ENCODE measurements at places on chromosomes 6 and 20.

GRCh38 chr20:20953738-20954618, 152.2 kb downstream of the LINC00237 start:
- DNase-seq = no peak

DNA sequence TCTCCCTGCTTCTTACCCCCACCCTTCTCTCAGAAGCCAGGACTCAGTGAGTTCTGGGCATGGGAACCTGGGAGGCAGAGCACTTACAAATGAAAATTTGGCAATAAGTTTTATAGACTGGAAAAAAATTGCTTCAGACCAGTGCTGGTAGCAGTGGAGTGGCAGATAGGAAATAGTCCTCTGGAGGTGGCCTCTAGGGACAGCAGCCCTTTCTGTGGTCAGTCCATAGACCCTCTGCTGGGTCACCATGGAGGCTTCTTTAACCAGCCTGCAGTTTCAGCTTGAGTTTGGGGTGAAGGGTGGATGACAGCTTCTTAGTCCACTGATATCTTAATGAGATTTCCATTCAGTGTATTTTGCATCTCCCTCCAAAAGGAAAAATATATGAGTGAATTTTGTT, 179.1 kb downstream of the ARID1B start:
- DNase-seq = no peak

DNA sequence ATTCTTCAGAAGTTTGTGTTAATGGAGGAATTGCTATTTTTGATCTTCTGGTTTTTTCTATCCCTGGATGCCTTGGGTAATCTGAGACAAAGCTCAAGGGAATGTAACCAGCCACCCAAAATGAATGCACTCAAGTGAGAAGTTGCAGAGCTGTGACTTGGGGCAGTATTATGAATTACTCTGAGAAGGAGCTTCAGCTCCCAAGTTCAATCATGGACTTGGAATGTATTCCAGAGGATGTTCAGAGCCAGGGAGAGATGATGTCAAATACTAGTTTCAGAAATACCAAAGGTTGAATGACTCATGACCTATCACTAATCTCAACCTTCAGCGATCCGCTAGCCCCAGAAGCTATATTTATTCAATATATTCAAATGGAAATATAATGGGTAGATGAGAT, 375.2 kb upstream of the PLCB4 start:
- DNase-seq = no peak

DNA sequence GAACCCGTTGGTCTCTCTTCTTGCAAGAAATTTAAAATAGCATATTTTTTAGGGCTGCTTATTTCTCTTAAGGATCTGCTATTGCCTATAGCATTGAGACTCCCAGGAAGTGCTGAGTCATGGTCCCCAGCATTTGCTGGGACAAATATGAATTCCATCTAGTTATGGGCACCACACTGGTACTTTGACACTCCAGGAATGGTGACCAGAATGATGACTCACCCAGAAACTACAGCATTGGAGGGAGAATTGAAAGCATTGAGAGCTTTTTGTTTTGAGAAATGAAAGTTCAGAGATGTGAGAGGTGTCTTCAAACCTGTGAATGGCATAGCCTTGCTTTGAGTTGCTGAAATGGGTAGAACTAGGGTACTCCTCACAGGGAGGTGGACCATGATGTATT, 699.7 kb downstream of the DHX35 start:
- DNase-seq = no peak

GRCh38 chr20:57828696-57829095, 118.9 kb upstream of the PMEPA1 start:
- no peak for DNase-seq
